ENCODE measurements at places on chromosomes 16 and 17.

- DNase-seq = no peak
Observed at GRCh38 chr17:17351356-17351891, 48.3 kb downstream of the NT5M start.

GRCh38 chr16:75983741-75984381 is 257.6 kb upstream of the CPHXL start:
- no peak for DNase-seq

DNA sequence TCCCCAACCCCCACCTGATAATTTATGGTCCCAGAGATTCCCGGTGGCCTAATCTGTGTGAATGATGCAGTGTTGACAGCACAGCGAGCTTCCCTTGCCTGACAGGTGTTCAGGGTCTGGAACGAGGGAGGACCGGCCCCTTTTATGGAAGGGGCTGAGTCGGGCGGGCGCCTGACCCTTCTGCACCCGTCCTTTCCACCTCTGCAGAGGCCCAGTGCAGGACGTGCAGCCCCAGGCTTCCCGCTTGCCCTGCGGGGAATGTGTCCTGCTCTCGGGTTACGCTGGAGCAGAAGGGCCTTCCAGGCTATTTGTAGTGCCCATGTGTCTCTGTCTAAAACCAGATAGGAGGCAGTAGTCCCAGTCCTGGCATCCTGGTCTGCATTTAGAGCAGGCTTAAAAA is 16.2 kb downstream of the SMTNL2 start:
- no peak for DNase-seq

- DNase-seq = no peak
Observed at GRCh38 chr17:81722184-81723120, 10.4 kb downstream of the SLC25A10 start.

DNA sequence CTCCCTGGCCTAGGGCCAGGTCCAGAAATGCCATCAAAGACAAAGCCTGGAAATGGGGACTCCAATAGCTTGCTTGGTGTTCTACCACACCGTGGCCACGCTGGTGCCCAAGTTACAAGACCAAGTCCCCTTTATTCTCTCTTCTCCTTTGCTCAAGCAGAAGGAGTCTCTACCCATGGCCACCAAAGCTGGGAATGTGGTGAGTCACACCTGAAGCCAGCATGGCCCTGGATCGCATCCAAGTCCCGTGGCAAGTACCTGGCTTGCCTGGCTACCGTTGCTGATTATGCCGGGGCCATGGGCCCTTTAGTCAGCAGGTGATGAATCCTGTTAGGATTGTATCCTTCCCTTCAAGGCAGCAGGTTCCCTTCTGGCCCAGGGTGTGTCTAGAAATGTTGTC is 260.0 kb downstream of the HAPSTR1 start:
- DNase-seq = no peak

GRCh38 chr16:16073891-16074881 is 124.8 kb downstream of the ABCC1 start:
- DNase-seq = peak; percentile 32

GRCh38 chr17:58756246-58757161 is 850 bp downstream of the PPM1E start:
- DNase-seq = no peak

DNA sequence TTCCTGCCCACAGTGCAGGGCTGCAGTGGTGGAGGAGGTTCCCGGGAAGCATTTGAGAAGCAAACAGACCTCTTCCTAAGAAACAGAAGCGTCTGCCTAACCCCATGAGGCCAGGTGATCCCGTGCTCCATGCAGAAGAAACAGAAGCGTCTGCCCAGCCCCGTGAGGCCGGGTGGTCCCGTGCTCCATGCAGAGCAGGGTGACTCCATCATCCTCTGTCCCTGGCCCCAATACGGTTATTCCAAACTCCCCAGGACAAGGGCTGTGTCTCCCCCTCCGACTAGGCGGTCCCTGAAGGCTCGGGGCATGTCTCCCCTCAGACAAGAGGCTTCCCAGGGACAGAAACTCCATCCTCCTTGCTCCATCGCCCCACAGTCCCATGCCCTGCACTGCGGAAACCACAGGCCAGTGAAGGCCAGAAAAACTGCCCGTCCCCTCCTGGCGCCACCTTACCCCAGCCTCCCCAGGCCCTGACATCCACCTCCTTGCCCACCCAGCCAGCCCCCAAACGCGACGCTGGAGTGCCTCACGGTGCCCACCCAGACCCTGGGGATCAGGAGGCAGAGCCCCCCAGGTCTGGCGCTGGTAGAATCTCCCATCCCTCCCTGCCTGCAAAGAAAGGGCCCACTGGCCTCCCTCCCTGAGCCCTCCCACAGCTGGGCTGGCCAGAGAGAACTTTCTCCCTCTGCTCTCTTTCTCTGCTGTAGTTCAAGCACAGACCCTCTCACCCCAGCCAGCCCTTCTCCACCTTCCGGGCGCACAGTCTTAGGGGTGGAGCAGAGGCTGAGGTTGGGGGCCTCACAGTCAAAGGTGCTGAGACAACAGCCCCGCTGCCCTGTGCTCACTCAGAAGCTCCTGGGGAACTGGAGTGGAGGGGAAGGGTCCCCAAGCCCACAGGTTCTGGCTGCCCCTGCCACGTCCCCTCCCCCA is 30.6 kb upstream of the KRT17 start:
- DNase-seq = no peak

GRCh38 chr17:57871863-57872262 is 22.0 kb upstream of the MRPS23 start:
- DNase-seq = no peak

DNA sequence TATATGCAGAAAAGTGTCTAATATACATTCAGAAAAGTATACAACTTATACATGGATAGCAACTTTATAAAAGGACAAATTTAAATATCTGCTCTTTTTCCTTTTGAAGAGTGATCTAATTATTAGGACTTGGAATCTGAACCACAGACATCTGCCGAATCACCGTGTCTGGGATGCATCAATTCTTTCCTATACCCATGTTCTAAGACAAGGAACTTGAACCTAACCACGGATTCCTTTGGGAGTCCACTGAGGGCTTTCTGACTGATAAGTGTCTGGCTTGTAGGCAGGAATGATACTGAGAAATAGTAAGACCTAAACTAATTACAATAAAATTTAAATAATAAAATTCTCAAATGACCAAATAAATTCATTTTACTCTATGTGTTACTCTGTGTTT is 54.2 kb downstream of the NDEL1 start:
- no peak for DNase-seq

- no peak for DNase-seq
Observed at GRCh38 chr17:37026531-37026869, 77.7 kb downstream of the AATF start.

DNA sequence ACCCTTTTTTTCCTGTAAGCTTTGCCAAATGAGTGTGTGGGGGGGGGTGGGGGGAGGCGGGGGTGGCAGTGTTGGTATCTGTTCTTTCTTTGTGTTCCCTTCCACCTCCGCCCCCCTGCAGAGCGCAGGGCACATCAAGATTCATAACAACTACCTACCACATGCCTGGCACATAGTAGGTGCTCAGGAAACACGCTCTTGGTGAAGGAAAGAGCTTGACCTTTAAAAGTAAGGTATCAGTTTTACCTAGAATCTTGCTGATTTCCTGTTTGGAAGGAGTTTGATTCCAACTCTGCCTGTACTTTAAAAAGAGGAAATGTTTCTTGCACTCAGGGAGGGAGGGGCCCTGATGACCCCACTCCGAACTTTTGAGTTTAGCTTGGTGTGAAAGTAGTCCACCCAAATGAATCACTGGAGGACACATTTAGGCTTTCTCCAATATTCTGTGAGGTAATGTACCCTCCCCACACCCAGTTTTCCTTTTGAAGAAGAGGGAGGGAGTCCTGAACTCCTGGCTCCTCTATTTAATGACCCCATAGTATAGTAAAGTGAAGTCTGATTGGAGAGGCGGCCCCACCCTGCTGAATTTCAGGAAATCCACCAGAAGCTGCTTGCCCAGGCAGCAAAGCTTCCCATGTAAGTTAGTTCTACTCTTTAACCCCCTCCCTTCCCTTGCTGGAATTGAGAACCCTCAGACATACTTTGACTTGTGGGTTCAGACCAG is 560 bp upstream of the FAM20A start:
- no peak for DNase-seq

DNA sequence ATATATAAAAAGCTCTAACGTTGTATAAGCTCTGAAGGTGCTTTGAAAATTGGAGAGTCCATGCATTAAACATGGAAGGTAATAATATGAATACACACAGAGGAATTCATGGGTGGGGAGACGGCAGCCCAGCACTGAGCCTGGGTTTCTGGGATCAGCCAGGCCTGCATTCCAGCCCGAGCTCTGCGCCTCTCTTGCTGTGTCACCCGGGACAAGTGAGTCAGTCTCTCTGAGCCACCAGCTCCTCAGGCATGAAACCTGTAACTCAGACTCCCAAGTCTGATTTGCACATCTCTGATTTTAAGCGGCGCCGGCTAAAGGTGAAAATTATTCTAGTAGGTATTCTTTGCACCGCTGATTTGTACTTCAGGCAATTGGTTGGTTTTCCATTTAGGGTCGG is 238.8 kb downstream of the MRTFB start:
- DNase-seq = no peak

GRCh38 chr17:72393553-72393952 is 272.7 kb downstream of the SOX9 start:
- DNase-seq = peak; percentile 87

GRCh38 chr17:11598274-11599221 is at the start of gene DNAH9:
Gene DNAH9, plus strand, starts transcription at chr17:11598470. Its CDS starts 29 bp downstream, at chr17:11598499.
- no peak for DNase-seq

DNA sequence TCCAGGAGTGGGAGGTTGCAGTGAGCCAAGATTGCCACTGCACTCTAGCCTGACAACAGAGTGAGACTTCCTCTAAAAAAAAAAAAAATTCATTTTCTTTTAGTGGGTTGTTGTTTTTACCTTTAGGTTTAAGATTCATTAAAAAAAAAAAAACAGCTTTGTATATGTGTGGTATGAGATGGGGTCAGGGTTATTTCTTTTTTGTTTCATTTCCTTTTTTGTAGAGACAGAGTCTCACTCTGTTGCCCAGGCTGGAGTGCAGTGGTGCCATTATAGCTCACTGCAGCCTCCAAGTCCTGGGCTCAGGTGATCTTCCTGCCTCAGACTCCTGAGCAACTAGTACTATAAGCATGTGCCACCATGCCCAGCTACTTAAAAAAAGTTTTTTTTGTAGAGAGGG is 47.0 kb downstream of the BCAS3 start:
- DNase-seq = no peak

- no peak for DNase-seq
Observed at GRCh38 chr16:75379911-75380847, 53.1 kb downstream of the CFDP1 start.

DNA sequence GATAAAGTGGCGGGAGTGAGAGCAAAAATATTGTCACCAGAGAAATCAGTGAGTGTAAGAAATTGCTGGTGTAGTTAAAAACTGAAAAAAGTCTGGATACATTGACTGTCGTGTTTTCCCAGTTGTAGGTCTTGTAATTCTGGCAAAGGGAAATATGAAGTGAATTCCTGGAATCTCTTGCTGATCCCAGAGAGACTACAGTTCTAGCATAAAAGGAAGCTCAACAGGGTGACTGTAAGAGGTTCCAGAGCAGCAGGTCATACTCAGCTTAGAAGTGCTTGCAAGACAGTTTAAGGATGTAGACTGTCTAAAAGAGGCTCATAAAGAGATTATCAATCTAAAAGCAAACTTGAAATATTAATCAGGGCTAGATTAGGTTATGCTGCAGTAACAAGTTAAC is 290.8 kb upstream of the HSBP1 start:
- no peak for DNase-seq
